AG08395 (cell line): ENCODE measurements at places on chromosomes 13 and 19.

DNA sequence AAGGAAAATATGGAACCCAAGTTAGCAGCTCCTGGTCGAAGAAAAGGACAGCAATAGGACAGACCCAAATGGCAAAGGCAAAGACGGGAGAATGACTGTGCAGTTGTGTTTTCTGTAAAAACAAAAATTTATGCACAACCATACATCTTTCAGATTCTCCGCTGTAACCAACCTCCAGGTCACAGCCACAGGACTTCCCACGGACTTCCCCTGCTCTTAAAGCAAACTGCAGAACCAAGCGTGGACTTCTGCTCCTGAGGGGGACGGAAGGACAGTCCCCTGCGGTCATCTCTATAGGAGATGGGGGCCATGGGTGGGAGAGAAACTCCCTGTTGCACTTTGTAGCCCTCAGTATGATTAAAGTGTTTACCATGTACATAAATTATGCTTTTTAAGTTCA, 2.5 kb downstream of the GRTP1 start:
- DNase-seq, result no peak

DNA sequence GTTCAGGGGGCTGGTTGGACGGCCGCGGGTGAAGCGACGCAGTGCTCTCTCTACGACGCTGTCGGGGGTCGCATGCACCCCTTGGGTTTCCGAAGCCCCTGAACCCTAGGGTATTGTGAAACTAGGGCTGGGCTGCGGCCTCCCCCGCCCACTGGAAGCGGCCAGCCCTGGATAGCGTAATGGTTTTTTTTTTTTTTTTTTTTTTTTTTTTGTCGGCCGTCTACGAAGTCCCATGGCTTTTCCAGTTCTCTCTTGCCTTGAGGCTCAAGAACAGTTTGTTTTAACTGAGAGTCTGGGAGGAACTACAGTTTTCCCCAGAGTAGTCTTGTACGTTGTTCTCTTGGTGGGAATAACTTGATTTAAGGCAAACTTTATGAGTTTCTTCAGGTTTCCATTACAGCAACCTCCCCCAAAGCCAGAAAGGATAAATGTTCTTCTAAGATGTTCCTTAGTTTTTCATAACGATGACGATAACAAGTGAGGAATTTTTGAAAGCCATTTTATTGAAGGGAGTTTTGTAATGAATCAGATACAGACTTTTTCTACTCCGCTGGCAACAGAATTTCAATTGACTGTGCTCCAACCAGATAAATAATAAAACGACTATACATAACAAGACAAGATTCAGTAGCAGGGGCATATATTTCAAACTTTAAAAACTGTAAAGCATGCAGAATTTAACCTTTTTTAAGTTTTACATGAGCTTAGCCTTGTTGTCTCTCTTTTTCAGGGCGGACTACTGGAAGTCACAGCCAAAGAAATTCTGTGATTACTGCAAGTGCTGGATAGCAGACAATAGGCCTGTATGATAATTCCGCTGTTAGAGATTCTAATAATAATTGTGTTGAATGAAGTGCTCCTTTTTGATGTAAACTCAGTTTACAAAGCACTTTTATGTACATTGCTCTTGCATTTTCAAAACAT, 867 bp downstream of the WBP4 start:
- DNase-seq, result peak; percentile 56

GRCh38 chr19:41309180-41310032, 566 bp upstream of the CCDC97 start:
- DNase-seq, result no peak

DNA sequence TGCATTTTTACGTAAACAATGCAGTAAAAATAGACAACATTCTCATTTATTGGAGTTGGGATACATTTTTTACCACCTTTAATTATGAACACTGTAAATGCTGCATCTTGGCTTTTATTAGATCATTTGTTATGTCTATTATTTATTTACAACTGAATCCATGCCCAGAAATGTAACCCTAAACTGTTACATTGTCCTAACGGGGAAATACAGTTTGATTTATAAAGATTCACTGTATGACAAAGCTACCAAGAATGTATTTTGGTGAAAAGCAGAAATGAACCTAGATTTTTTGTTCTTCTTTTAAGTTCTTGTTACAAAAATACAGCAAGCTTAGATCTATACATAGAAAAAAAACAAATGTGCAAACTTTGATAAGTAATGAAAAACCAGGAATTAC, 1.1 kb downstream of the METTL21C start:
- DNase-seq, result peak; percentile 19

GRCh38 chr13:41643507-41643906, 186.2 kb downstream of the RGCC start:
- DNase-seq, result no peak
